ENCODE measurements at places on chromosomes 1 and 21. TPM values are rescaled to one million over a fixed set of nuclear protein-coding genes. Genes with fewer than 3 reads are reported as not detected.

Gene RWDD3
- total RNA-seq: 13.6 TPM

Gene VANGL1
- 11.7 TPM for total RNA-seq

Gene ITGB2
- 2.1 TPM for total RNA-seq

Gene HAPLN2
- total RNA-seq: not detected

Gene ATAD3B
- 20.2 TPM for total RNA-seq

Gene C4BPA
- not detected for total RNA-seq

Gene SPRR3
- not detected for total RNA-seq

Gene NBPF6
- total RNA-seq: not detected

Gene COP1
- 43.3 TPM for total RNA-seq

Gene CEP170
- 81.0 TPM for total RNA-seq

Gene PDE4DIP
- total RNA-seq: 149 TPM
